ENCODE measurements at places on chromosomes 13 and 19.

- DNase-seq: peak; percentile 46
These were observed 1.9 kb downstream of the ARHGAP33 start for GRCh38 chr19:35777086-35777841.

- no peak for DNase-seq
These were observed 20.4 kb downstream of the COG6 start for GRCh38 chr13:39675904-39676303.

DNA sequence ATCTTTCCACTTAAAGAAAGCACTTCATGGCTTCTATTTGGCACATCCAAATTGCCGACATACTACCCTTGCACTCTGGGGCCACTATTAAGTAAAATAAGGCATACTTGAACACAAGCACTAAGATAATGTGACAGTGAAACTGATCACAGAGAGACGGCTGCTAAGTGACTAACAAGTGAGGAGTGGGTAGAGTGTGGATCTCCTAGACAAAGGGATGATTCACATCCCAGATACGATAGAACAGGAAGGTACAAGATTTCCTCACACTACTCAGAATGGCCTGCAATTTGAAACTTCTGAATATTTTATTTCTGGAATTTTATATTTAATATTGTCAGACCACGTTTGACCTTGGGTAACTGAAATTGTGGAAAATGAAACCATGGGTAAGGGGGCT lies 1721.8 kb upstream of the SPRY2 start:
- DNase-seq: no peak

DNA sequence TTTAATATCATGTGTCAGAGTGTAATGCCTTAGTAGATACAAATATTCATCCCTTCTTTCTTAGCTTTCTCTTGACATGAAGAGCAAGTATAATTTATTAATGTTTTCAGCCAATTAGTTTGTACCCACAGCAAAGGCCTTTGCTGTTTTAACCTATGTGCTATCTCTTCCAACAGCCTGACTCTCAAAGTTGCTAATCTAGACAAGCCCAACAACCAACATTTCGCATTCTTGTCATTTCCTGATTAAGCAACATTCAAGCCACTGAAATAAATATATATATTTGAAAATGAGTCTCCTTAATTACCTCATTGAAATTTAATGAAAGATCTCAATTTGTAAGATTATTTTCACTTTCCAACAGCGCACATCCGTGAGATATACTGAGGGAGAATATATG lies 18.5 kb downstream of the EPSTI1 start:
- DNase-seq: no peak

GRCh38 chr13:114149774-114150740 lies 17.6 kb upstream of the RASA3 start:
- no peak for DNase-seq

DNA sequence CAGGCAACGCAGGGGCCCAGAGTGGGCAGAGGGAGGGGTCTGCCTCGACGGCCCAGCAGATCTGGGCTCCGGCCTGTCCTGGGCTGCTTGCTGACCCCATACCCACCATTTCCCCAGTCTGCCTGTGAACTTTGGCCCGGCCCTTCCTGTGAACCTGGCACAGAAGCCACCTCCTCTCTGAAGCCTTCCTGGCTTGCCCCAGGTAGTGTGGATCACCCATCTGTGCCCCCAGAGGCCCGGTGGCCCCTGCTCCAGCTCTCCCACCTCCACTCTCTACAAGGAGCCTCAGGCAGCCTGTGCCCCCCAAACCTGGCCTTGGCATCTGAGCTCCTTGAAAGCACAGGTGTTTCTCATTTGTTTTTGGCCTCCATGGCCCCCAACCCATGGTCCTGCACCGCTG lies 15.7 kb downstream of the PLEKHF1 start:
- DNase-seq: no peak

Data from HepG2 (cell line).